ENCODE measurements at places on chromosomes 7 and 10. TPM values are rescaled to one million over a fixed set of nuclear protein-coding genes. Genes with fewer than 3 reads are reported as not detected.

DPP6 gene
- 2.9 TPM for total RNA-seq

PDE6C gene
- total RNA-seq: not detected

DNA sequence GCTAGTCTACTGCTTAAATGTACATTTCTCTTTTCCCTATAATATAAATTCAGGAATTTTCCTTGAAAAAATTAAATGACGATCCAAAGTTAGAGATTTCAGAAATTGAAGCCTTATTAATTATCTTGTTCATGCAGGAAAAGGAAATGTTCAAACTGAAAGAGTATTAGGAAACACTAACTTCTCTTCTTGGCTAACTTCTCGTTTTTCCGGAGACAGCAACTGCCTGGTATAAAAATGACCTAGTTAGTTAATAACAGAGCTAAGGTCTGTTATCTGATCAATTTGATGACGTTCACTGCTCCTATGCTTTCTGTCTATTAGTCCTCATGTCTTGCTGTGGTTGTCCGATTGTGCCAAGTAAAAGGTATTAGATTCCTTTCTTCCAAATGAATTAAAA, 212.5 kb downstream of the DGKB start:
- DNase-seq: no peak

DNA sequence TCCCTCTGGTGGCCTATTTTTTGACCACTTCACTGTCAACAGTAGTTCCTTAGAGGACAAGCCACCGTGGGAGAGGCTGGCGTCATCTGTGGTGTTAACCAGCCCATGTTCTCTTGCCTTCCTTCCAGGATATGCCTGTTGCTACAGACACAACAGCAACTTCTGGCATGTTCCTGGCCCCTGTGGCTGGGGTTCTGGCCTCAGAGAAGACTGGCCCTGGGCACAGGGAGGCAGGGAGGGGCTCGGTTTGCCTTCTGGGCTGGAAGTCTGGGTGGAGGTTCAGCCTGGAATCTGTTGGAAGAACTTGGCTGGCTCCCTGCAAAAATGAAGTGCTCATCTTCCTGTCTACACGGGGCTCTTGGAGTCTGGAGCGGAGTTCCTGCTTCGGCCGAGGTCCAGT, 25.7 kb downstream of the GOLGA7B start:
- no peak for DNase-seq

DNA sequence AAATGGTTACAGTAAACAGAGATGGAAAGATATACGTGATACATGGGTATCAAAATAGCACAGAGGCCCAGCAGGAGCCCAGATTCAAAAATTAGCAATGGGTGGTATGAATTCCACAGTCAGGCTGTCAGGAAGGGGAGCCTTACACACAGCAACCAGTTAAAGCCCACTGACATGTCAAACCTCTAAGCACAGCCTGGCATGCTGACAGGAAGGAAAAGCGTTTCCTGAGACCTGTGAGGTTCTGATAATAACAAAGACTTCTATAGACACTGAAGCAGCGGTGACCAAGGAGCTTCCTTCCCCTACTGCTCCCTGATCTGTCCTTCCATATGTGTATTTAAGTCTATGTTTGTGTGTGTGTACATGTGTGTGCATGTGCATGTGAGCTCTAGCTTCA, 89.9 kb downstream of the PHYHIPL start:
- DNase-seq: no peak

- no peak for DNase-seq
Observed at GRCh38 chr10:68327889-68328786, 3.7 kb upstream of the HNRNPH3 start.
